Activated T-helper 2 cell treated with anti-CD3 and anti-CD28 coated beads, Interferon-gamma antibody, Interleukin-2, Interleukin-4, amounts not matched to agents 10 μg/mL and 5 μg/mL and 100 μg/mL, durations not matched to agents 14 hours and 24 hours and 36 hours (primary cell): ENCODE measurements at places on chromosomes 7 and 10. TPM values are rescaled to one million over a fixed set of nuclear protein-coding genes. Genes with fewer than 3 reads are reported as not detected.

GRCh38 chr7:45259966-45260646 lies 102.5 kb downstream of the RAMP3 start:
- DNase-seq: peak; percentile 62

- no peak for DNase-seq
Measured at GRCh38 chr10:93199191-93199751, 125.6 kb downstream of the CYP26A1 start.

DNA sequence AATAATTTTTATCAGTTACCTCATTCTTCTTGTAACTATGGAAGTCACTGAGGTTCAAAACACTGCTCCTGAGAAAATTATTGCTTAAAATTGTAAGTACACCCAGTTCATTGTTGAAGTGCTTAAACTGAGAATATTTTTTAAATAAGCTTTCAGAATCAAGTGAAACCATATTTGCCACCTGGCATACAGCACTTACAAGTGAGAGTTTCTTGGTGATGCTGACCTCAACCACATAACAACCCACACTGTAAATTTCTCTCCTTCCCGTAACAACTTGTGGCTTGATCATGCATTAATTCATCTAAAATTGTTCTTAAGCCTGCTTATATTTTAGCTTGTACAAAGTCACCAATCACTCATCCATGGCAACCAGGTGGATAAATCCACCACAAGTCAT lies 34.0 kb downstream of the IMMP2L start:
- DNase-seq: no peak

DNA sequence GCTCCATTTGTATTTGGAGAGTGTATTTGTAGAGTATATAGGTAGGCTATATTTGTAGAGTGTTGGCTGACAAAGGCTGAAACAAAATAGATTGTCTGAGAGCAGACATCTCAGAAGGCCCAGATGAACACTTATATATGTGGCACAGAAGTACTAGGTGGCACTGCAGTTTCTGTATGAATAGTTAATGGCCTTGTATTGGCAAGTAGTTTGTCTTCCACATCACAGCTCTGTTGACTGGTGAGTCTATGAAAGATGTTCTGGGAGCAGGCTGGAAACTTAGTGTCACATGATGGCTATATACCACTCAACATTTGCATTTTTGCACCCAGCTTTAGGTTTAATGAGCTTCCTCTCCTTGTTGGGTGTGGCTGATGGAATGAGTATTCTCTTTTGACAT lies 51.9 kb downstream of the CCNY start:
- DNase-seq: no peak

- no peak for DNase-seq
Measured at GRCh38 chr7:47416492-47417480, 165.1 kb downstream of the TNS3 start.

Gene OPN1SW
- not detected in 2 replicates for total RNA-seq
